ENCODE measurements at places on chromosomes 2 and 18. TPM values are rescaled to one million over a fixed set of nuclear protein-coding genes. Genes with fewer than 3 reads are reported as not detected.

Gene MOGAT1
- total RNA-seq = not detected

Gene KCNIP3
- 5.8 TPM for total RNA-seq

Gene TNFAIP6
- total RNA-seq = 15.4 TPM

Gene NCKAP5
- total RNA-seq = 4.7 TPM

Gene TMEM200C
- 1.1 TPM for total RNA-seq

Gene NGEF
- total RNA-seq = 1.5 TPM

Gene ACVR1C
- 0.09 TPM for total RNA-seq

Gene MCFD2
- 43.9 TPM for total RNA-seq

Gene TRIB2
- 36.1 TPM for total RNA-seq

Gene AKAIN1
- 0.18 TPM for total RNA-seq

Gene ANKRD30B
- under 0.01 TPM for total RNA-seq

Gene FEZ2
- 81.1 TPM for total RNA-seq

Gene NEU2
- total RNA-seq = not detected

Gene CHRND
- total RNA-seq = 83.7 TPM

Gene MATN3
- 0.31 TPM for total RNA-seq

Gene C2orf66
- 0.04 TPM for total RNA-seq

Gene SNED1
- 2.8 TPM for total RNA-seq

Gene ABCB6
- 28.7 TPM for total RNA-seq

Gene OSBPL1A
- 67.1 TPM for total RNA-seq

Gene FZD7
- 22.4 TPM for total RNA-seq

Gene TLX2
- total RNA-seq = not detected

Gene ITGB6
- total RNA-seq = 37.7 TPM

Gene CYRIA
- total RNA-seq = 3.9 TPM

Gene MYCN
- total RNA-seq = 5.9 TPM

Gene VIT
- total RNA-seq = 9.6 TPM

Gene NXPH2
- 10.6 TPM for total RNA-seq

Gene RESP18
- total RNA-seq = not detected

Gene MREG
- 1.3 TPM for total RNA-seq

Gene ITPRIPL1
- 4.4 TPM for total RNA-seq

Gene GPR45
- not detected for total RNA-seq

Gene SETBP1
- 20.5 TPM for total RNA-seq

Gene C2orf81
- total RNA-seq = 1.4 TPM

Gene BOK
- total RNA-seq = 35.3 TPM

Gene ARHGAP15
- 11.5 TPM for total RNA-seq

Gene STON1
- 10.0 TPM for total RNA-seq

Gene SERPINB13
- not detected for total RNA-seq

Gene DYNAP
- not detected for total RNA-seq

Gene TRMT61B
- total RNA-seq = 9.4 TPM

Gene ANKRD36B
- 50.6 TPM for total RNA-seq

Gene CDH19
- total RNA-seq = 2.3 TPM

Gene EN1
- 3.7 TPM for total RNA-seq

Gene CACNB4
- total RNA-seq = 7.2 TPM

Gene MAP2
- total RNA-seq = 5.7 TPM

Gene GREB1
- 7.2 TPM for total RNA-seq

Gene ERBB4
- 12.7 TPM for total RNA-seq

Gene CAPN13
- not detected for total RNA-seq

Gene HMSD
- total RNA-seq = not detected

Gene PTPN4
- 36.3 TPM for total RNA-seq

Gene PNKD
- 50.7 TPM for total RNA-seq

Gene ABCG8
- not detected for total RNA-seq

Gene CRYGC
- not detected for total RNA-seq

Gene PMAIP1
- 27.4 TPM for total RNA-seq

Gene CLEC4F
- 0.09 TPM for total RNA-seq

Gene SH3RF3
- 2.7 TPM for total RNA-seq

Gene LPIN2
- 15.7 TPM for total RNA-seq

Gene NOSTRIN
- total RNA-seq = 9.2 TPM

Data from muscle of leg (tissue), 16 donors.